Stimulated activated CD4-positive, alpha-beta T cell treated with anti-CD3 and anti-CD28 coated beads, Interleukin-2, amount 100 ng/mL, for 4 hours (primary cell): ENCODE measurements at places on chromosomes 3 and 15.

DNA sequence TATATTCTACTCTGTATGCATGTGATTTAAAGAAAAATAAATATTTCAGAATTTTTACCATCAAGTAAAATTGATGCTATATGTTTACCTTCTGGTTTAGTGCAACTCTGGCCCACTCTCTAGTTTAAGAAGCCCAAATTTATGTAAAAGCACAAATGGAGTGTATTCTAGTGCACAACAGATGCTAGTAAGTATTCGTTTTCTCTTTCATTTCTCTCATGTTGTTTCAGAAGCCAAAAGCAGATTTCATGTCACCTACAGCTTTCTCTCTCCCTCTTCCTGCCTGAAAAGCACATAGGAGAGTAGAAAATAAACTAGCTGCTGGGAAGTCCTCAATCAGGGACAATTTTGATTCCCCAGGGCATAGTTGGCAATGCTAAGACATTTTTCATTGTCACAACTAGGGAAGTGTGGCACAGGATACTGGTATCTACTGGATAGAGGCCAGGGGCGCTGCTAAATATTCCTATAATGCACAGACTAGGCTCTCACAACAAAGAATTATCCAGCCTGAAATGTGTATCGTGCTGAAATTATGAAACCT is 147.4 kb upstream of the ARHGEF26 start:
- no peak for DNase-seq

GRCh38 chr3:111084911-111085310 is 13.3 kb downstream of the NECTIN3 start:
- no peak for DNase-seq

GRCh38 chr15:65611888-65612615 is 1.1 kb upstream of the INTS14 start:
- no peak for DNase-seq

DNA sequence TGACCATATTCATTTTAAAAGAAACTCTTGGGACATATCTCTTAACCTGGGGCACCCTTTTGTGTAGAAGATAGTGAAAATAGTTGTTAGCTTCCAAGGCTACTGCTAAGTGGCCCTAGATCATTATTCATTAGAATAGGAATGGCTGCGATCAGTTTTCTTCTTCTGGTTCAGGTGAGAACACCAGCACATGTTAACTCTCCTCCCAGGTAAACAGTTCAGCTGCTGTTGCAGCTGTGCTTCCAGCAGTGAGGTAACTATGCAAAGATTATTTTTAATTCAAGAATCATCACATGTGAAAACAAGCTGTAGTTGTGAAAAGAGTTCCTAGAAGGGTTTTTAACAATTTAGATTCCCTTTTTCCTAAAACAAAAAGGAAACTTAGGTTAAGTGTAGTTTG is 43.3 kb downstream of the ZPLD1 start:
- DNase-seq = no peak

DNA sequence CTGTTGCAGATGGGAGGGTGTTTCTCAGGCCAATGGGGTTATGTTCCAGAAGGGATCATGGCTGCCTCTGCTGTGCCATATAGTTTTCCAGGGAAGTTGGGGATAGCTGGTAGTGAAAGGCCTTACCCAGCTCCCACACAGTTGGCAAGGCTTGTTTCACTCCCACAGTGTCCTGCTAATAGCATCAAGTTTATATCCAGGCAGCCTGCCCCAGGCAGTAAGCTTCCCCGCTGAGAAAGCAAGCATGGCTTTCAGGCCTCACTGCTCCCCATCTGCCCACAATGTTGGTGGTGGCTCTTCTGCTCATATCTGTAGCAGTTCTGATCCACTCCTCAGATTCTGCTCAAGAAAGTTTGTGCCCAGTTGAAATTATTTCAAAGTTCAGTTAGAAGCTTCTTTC is 50.9 kb upstream of the DCBLD2 start:
- DNase-seq = no peak

DNA sequence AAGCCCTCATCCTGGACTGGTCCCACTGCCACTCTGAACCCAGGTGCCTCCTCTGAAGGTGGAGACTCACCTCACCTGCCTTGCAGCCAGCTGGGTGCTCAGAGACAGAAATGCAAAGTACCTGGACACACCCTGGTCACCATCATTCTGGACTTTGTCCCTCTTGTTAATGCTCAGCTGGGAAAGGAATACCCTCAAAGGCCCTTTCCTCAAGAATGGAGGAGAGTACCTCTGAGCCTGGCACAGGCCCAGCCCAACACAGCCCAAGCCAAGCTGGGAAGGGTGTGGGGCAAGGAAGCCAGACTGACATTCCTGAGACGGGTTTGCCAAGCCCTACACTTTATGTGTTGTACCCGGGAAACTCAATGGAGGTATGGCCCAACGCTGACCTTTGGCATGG is 983 bp upstream of the ALAS1 start:
- DNase-seq = no peak

GRCh38 chr3:131279577-131279976 is 102.0 kb upstream of the NUDT16 start:
- DNase-seq = no peak

DNA sequence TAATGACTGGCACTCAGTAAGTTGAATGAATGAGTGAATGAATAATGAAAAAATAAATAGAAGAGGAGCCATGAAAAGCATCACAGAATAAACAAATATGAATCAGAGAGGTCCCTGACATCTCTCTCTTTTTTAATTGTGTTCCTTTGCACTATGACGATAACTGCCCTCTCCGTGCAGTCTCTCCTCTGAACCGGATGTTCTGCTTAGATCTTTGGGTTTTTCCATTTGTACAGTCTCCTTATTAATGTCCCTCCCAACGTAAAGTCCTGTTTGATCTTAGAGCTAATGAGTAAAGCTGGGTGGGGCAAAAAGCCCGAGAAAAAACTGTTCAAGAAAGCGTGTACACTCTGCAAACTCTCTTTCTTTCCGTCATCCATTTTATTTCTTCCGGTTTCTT is 28.3 kb upstream of the BHLHE40 start:
- DNase-seq = no peak

DNA sequence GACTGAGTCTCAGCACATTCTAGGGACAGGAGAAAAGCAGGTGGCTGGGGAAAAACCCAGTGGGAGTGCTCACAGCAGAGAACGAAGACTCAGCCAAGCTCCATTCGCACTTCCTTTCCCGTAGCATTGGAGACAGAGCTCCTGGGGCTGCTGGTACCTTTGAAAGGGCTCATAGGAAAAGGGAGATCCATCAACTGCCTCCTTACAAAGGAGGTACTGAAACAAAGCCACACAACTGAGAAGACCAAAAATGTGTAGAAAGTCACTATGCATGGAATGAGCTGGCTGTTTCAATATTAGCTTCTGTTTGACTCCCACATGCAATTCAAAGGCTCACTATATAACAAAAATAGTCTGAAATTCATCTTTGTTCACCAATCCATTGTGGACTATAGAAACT is 16.9 kb downstream of the STIMATE start:
- DNase-seq = no peak

DNA sequence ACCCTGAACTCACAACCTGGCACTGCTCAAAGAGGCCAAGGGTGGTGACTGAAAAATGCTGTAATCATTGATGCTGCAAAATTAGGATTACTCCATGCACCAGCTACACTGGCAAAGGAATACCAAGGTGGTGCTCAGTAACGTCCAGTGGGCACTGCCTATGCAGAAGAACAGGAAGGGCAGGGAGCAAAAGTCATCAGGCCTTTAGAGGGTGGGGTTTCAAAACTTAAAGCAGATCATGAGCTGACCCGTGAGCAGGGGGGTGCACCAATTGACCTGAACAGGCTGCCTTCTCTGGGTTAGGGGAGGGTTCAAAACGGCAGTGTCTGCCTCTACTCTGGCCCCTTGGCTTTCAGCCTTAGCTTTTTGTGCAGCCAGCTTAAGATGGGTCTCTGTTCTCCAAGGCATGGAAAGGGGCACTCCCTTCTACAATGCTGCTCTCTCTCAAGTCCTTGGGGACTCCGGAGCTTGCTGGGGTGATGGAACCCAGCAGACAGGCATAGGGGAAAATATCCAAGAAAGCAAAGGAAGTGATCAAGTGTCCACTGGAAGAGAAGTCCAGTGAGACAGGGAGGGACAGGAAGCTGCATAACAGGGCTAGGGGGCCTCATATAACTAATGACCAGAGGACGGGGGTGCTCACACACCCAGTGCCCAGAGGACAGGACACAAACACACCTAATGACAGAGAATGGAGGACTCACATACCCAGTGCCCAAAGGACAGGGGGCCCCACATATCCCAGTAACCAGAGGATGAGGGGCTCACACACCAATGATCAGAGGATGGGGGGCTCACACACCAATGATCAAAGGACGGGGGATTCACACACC is 11.4 kb downstream of the RAB6B start:
- DNase-seq = no peak

DNA sequence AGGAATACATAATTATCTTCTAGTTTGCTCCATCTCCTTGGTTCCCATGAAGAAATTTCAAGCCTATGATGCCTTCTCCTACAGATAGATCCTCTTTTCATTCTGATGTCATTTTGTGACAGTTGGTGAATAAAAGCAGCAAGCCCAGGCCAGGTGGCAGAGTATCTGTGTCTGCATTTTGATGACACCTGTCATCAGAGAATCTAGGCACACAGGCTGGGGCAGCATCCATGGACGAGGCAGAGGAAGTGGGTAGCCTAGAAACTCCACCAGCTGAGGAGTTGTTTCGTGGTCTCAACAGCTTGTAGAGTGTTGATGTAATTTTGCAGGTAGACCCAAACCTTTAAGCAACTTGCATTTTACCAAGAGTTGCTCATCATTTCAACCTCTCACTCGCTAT is 269.8 kb downstream of the FEZF2 start:
- DNase-seq = no peak

- DNase-seq = no peak
Measured at GRCh38 chr15:42082141-42082540, 12.2 kb downstream of the PLA2G4D start.

GRCh38 chr15:51969728-51970127 is 1.9 kb downstream of the LEO1 start:
- DNase-seq = no peak

DNA sequence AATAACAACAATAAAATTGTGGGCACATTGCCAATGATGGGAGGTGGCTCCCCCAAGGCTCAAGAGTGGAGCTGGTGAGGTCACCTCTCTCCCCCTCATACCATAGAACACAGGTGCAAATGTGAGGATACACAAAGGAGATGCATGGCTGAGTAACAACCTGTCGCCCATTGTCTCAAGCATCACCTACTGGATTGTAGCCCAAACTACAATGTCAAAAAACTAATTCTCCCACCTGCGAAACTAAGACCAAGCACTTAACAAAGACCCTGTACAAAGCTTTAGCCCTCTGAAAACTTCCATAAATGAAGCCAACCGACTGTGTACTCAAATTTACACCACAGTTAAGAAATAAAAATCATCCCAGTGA is 50.4 kb upstream of the IGSF11 start:
- no peak for DNase-seq

GRCh38 chr3:52889901-52890300 is 7.4 kb downstream of the STIMATE start:
- no peak for DNase-seq

DNA sequence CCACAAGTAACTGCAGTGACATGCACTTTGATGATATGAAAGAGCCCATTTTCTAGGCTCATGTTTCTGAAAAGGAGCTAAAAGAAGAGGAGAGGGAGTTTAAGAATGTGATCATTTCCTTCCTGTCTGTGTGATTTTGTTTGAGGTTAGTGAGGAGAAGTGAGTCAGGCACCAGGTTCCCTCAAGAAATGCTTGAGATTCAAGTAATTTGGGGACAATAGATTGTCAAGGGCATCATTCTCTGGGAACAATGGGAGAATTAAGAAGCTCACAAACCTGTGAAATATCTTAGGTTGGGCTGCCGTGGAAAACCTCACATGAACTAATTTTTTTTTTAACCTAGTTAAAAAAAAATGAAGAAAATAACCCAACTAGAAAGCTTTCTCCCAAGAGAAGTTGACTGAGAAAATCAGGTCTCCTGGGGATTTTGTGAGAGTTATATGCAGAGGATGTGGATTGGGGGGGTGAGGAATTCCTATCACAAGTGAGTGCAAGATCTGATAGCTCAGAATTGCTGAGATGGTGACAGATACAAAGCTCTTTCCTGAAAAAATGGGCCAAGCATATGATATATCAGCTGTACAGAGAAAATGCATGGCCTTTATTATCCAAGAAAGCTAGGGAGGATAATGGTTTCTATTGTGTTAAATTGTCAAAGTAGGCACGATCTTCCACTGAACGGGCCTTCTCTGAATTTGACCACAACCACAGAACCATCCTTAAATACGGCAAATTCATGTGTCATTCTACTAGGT is 203.3 kb downstream of the FEZF2 start:
- no peak for DNase-seq

DNA sequence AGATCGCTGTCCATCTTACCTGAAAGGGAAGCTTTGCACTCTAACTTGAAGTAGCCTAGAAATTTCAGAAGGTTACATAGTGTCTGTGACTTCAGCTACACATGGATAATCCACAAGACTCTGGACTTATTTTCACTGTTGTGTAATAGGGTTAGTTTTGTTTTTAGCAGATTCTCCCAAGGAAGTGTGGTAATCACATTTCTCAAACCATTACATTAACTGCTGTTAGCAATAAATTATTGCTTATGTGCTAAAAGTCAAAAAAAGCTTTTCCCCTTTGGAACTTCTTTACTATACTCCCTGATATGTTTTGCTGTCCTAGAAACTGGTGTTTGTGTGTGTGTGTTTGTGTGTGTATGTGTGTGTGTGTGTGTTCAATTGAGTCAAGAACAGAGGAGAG is 351.8 kb upstream of the TPRG1 start:
- no peak for DNase-seq

GRCh38 chr3:1346386-1346785 is 253.6 kb downstream of the CNTN6 start:
- no peak for DNase-seq

- no peak for DNase-seq
Measured at GRCh38 chr3:157116017-157116416, 43.9 kb downstream of the CCNL1 start.

GRCh38 chr3:31431321-31431720 is 101.4 kb upstream of the STT3B start:
- DNase-seq = no peak

DNA sequence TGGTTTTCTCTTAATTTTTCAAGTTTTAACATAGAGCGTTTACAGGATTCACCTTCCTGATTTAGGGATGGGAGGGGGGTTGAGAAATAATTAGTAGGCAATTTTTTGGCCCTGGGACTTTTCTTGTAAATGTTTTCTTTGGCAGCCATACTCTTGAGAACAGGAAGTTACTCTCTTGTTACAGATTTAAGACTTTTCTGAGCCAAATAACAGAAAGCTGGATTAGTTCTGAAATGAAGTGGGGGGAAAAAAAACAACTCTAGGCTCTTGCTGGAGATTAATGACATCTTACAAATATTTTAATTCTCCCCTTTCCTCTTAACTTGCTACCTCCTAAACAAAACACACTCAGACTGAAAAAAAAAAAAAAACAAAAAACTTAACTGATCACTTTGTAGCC is 13.8 kb upstream of the POLR2M start:
- no peak for DNase-seq

DNA sequence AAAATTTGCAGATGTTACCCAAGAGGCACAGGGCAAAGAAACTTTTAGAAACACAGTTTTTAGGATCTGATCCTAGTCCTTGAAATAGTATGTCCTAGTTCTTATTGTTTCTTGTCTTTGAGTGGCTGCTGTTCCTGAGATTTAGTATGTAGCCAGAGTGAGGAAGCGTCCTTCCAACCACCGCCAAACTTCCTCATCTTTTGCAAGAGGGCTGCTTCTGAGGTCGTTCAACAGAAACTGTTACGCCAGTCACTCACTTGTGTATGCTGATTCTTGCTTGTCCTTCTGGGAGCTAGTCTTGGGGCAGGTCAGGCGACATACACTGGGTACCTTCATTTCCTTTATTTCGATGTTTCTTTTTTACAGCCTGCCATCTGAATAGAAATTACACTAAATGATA is 577.3 kb upstream of the ZNF717 start:
- DNase-seq = no peak

GRCh38 chr3:112133626-112134334 is 732 bp upstream of the GCSAM start:
- DNase-seq = no peak
